Fibroblast of lung (primary cell): ENCODE measurements at places on chromosomes 12 and 14.

DNA sequence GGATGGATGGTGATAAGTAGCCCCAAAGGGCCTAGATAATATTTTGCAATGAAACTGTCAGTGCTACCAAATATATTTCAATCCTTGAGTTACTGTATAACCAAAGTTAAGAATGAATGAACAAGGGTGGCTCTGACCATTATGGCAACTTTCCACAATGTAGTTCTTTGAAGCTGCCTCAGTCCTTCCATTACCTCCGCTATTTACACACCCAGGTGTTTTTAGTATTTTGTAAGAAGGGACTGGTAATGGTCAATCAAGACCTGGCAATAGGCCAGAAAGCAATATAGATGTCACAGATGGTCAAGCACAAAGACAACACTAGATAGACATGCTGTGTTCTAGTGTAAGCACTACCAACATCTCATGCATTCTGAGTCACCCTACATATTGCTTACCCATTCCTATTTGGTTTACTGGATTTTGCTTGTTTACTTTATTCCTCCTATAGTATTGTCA is 16.3 kb downstream of the DUSP16 start:
- no peak for DNase-seq

GRCh38 chr14:30131581-30132097 is 204.0 kb upstream of the PRKD1 start:
- peak; percentile 2 for DNase-seq

DNA sequence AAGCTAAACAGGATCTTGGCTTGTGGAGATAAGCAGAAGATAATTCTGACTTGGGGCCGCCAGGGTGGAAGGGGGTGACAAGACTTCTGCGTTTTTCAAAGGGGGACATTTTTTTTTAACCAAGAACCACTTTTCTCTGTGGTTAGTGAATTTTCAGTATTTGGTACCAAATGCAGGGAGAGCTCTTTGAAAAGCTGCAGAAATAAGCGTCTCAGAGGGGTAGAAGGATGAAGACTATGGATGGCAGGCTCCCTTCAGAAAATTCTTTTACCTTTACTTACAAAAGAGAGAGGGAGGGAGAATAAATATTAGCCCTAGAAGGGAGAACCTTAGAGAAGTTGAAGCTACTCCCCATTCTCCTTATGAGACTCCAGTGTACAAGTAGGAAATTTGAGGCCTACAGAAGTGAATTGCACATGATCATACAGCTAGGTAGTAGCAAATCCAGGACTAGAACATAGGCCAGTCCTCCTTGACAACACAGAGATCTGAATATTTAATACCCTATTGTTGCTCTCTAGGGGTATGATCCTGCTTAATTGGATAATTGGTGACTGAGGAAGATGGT is 840 bp downstream of the MRPL52 start:
- no peak for DNase-seq

DNA sequence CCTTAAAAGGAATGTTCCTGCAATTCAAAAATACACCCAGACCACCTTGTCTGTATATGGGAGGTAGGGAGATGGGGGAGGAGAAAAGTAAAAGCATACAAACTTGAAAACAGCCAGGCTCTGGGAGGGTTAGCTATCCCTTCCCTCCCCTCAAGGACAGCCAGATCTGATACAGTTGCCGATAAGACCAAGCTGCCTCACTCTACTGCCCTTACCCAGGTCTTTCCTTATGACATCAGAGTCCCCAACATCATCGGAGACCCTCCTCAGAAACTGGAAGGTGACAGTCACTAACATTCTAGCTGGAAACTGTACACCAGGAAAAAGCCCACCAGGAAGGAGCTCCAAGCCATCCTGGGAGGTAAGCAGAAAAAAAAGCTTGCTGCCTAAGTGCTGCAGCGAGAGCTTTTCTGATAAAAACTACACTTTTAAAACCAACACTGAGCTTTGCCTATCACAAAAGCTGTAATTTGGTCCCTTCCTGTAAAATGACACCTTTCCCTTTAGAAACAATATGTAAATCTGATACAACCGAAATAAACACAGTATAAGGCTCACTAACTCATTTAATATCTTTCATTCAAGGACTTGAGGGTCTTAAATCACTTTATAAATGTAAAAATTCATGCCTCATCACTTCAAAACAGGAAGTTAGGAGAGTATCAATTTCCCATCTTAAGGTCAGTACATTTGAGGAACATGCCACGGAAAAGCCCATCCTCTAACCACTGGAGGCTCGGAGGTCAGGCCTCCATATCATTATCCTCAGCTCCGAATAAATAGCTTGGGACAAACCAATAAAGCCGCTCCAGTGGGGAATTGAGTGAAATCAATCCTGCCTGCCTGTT is 20.4 kb upstream of the PLEKHH1 start:
- DNase-seq: no peak

- DNase-seq: no peak
These were observed 22.8 kb upstream of the ANO2 start for GRCh38 chr12:5967645-5968415.

GRCh38 chr14:61478971-61479473 is 157.6 kb downstream of the PRKCH start:
- no peak for DNase-seq

GRCh38 chr14:64993266-64993930 is 6.7 kb downstream of the FNTB start:
- DNase-seq: no peak

DNA sequence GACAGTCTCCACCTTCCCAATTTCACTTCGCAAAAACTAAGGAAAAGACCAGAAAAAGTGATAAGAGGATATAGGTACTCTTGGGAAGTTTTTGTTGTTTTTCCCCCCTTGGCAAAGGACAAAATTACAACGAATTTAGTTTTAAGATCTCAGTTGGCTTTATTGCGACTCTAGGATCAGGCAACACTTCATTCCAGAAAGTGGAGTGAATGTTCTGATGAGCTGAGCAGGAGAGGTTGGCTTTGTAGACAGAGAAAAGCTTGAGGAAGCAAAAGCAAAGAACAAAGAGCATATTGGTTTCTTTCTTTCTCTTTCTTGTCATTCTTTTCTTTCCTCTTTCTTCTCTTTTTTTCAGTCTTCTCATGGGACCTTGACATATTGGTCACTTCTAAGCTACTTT is 640 bp upstream of the ZFYVE1 start:
- DNase-seq: no peak

DNA sequence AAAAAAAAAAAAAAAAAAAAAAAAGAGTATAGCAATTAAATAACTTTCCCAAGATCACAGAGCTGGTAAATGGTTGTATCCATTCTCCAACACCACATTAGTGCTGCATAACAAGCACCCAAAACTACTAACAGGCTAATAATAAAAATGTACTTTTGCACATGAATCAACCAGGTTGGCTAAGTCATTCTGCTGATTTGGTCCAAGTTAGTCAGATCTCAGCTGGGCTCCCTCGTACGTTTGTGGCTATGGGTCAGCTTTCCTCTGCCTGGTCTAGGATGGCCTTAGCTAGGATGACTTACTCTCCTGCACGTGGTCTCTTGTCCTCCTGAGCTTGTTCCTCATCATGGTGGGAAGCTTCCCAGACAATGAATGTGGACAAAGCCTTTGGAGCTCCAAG is 7.9 kb upstream of the PLEKHG6 start:
- no peak for DNase-seq

- DNase-seq: no peak
These were observed 293.9 kb upstream of the PRKD1 start for GRCh38 chr14:30221546-30221945.

- DNase-seq: peak; percentile 48
These were observed 26.8 kb downstream of the KLRK1 start for GRCh38 chr12:10362828-10363657.

- DNase-seq: no peak
These were observed 67.9 kb upstream of the ESRRB start for GRCh38 chr14:76307786-76308780.

- no peak for DNase-seq
These were observed 43.8 kb upstream of the ARID2 start for GRCh38 chr12:45685680-45686079.

DNA sequence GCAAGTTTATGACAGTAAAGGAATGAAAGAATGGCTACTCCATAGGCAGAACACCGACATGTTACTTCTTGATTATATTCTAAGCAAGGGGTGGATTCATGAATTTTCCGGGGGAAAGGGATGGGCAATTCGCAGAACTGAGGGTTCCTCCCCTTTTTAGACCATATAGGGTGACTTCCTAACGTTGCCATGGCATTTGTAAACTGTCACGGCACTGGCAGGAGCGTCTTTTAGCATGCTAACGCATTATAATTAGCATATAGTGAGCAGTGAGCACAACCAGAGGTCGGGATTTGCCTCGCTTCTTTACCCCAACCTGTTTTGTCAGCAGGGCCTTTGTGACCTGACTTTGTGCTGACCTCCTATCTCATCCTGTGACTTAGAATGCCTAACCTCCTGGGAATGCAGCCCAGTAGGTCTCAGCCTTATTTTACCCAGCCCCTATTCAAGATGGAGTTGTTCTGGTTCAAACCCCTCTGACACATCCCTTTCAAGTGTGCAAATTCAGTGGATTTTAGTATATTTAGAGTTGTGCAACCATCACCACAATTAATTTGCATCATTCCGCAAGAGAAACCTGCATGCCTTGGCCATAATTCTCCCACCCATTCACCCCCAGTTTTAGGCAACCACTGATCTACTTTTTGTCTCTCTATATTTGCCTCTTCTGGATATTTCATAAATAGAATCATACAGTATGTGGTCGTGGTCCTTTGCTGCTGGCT is 27.4 kb downstream of the PALS1 start:
- peak; percentile 43 for DNase-seq

- DNase-seq: peak; percentile 20
These were observed 16.1 kb downstream of the HCAR2 start for GRCh38 chr12:122687086-122687485.

DNA sequence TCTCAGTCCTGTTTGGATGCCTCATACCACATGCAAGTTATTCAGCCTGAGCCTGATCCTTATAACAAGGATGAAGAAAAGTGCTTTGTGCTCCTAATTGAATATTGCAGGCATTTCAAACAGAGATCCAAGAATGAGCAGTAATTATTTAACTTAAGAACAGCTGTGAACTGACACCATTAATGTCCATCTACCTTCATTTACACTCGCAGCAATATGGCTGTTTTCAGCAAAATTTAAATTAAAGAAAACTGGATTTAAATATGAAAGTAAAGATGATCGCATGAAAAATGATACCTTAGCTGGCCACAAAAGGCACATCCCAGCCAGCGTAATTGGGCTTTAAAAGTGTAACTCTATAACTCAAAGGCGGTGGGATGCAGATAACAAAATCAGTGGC is 466.3 kb downstream of the GALC start:
- no peak for DNase-seq

- peak; percentile 51 for DNase-seq
These were observed 218.9 kb downstream of the ADAMTS20 start for GRCh38 chr12:43332977-43333640.

GRCh38 chr14:56891226-56891625 is 80.9 kb upstream of the OTX2 start:
- DNase-seq: no peak

DNA sequence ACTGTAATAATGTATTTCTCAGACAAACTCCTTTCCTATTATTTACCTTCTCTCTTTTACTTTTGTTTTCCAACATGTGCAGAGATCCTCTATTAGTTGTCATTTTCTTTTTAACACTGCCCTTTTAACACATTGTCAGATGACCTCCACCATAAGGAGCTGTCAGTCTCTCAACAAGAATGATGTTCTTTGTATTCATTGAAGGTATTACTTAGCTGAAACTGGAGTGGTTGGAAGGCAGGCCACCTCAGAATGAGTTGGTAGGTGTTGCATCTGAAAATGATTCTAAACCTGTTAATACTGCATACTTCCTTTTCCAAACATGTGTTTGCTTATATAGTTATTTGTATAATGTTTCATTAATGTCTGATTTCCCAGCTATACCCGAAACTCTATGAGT is 16.9 kb downstream of the TMEM117 start:
- no peak for DNase-seq

GRCh38 chr14:32545095-32545494 is 216.0 kb downstream of the AKAP6 start:
- DNase-seq: no peak

DNA sequence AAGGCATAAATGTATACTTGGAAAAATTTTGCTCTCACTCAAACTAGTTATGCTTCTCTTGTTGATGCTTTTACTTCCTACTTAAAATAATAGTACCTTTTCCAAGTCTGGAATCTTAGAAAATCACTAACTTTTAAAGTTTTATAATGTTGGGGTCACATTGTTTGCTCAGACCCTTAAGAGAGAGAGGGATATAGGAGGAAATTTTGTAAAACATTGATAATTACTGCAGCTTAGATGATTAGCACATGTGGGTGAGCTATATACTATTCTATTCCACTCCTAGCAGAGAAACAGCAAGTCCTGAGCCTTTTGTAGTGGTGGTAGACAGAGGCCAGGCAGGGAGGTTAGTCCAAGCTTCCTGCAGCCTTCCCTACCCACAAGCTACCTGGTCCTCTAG is 13.4 kb downstream of the EID3 start:
- DNase-seq: no peak

- no peak for DNase-seq
These were observed 8.7 kb upstream of the FBXO33 start for GRCh38 chr14:39440975-39441374.

- DNase-seq: no peak
These were observed 30.7 kb downstream of the GUCY2C start for GRCh38 chr12:14665354-14666348.

GRCh38 chr14:55005071-55005470 is 21.8 kb downstream of the WDHD1 start:
- peak; percentile 30 for DNase-seq

GRCh38 chr12:28777603-28778365 is 371.3 kb upstream of the FAR2 start:
- no peak for DNase-seq
